Lower leg skin (tissue), 4 donors: ENCODE measurements at places on chromosomes 7 and 10.
A peak's percentile ranks its signal among the peaks of the same experiment; 100 is the strongest.

DNA sequence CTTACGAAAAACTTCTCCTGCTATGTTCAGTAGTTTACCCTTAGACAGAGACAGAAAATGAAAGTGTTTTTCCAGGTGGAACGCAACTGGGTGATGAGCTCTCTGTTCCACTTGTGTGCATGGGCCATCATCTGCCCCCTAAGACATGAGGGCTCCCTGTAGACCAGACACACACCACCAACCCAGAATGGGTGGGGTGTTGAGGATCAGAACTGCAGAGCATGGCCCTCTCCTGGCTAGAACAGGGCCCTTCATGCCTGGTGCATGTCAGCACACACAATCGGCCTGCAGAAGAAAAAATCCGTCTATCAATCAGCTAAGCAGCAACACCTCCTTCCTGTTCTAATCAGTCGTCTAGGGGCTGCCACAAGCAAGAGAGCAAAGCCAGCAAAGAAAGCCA lies 186.2 kb upstream of the INHBA start:
- no peak for DNase-seq

DNA sequence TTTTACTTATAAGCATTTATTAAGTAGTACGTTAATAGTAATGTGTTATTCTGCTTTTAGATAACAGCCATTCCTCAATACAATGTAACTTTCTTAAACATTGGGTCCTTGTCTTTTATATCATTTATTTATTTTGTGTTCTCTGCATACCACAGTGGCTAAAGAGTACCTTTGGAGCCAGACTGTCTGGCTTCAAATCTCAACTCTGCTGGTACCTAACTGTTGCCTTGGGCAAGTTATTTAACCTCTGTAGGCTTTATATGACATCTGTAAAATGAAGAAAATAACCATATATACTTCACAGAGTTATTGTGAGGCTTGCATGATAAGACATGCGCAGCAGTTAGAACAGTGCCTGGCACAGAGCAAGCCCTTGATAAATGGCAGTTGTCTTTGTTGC lies 397.6 kb downstream of the MDFIC start:
- DNase-seq, result no peak

- no peak for DNase-seq
Measured at GRCh38 chr10:21808550-21808949, 195.0 kb downstream of the DNAJC1 start.

DNA sequence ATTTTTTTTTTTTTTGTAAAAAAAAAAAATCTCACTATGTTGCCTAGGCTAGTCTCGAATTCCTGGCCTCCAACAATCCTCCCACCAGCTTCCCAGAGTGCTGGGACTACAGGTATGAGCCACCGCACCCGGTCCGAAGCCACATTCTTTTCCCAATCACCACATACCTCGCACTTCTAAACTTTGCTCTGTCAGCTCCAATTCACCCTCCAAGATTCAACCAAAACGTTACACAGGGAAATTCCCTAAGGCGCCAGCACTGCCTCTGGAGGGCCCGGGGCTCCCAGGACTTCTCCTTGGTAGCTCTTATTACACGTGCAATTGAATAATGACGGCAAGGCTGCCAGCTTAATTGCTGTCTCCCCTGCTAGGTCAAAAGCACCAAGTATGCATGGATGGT lies 10.3 kb upstream of the DNAAF5 start:
- peak; percentile 67 for DNase-seq

DNA sequence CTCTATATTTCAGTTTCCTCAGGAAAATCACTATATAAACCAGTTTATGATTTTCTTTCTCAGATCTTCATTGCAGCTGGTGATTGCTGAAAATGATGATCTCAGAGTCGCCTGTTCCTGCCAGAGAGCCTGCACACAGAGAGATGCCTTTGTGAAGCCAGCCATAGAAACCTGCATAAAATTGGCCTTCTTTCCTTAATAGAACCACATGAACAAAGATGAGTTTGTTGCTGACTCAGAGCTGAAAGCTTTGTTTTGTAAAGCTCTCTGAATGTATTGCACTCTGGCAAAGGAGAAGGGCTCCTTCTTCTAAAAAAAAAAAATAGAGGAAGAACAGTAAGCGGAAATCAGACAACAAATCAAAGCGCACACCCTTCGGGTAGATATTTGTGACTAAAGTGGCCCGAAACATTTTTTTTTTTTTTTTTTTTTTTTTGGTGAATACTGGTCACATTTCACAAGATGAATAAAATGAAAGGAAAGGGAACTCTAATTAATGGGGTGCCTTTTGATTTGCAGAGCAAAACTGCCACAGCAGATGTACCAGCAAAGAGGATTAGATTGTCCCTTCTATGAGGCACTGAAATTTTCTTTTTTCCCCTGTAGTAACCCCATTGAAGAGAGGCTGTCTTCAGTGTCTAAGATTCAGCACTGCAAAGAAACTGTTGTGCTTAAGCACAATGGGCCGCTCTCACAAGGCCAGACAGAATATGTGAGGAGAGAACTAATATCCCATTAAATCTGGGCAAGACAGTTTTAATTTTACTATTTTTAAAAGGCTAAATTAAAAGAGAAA lies 75.1 kb upstream of the PTPRZ1 start:
- no peak for DNase-seq

- DNase-seq, result no peak
Measured at GRCh38 chr7:102432442-102433218, 745 bp upstream of the ORAI2 start.

GRCh38 chr7:157555944-157556641 lies 219.3 kb downstream of the DNAJB6 start:
- DNase-seq, result no peak

DNA sequence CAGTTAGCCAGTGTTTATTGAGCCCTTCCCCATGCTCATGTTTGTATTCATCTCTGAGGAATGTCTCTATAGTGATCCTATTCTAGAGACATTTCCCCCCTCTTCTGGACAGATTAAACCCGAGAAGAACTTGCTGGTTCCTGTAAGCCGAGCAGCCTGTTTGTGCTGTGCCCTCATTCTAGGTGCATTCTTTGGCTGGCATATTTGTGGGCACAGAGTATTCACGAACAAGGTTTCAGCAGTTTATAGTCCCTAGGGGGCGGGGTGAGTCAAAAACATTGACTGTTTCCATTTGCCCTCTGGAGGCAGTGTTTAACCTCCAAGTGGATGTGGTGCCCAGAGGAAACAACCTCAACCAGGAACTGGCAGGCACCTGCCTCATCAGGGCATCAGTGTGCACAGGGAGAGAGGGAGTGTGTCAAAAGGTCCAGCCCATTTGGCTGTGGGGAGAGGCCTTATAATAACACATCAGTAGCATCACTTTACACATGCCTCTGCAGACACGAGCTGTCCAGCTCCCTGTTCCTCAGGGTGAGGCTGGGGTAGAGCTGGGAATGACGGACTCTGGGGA lies 273.3 kb upstream of the LRGUK start:
- DNase-seq, result peak; percentile 48

DNA sequence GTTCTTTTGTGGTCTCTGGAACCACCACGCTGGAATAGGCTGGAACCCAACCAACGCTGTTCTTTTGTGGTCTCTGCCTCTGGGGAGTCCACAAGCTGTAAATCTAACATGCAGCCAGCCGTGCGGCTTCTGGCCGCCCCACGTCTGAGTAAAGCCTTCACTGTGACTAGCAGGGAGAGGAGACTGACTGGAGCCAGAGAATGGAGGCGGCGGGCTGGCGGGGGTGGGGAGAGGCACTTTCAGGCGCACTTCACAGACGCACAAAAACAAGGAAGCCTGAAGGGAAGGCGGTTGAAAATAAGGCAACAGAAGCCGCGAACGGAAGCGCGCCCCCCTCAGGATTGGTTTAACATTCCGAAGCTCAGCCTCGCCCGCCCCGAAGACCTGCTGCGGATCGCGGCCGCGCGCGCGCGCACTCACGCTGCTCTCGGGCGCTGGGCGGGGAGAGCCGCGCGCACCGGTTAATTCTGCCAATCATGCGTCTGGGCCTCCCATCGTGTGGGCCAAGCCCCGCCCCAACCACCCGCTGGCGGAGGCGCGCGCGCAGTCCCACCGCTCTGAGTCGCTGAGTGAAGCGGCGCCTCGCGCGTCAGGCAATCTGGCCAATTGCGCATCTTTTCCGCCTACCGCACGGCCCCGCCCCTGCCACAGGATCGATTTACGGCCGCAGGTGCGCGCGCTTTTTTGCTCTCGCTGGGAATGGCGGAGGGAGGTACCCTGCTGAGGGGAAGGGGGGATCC lies at the start of gene SFR1:
TSS of gene SFR1 (plus strand) at position 687 of the 740 bp plus-strand sequence. CDS start at position 700, 13 bp downstream.
- peak; percentile 100 for DNase-seq

DNA sequence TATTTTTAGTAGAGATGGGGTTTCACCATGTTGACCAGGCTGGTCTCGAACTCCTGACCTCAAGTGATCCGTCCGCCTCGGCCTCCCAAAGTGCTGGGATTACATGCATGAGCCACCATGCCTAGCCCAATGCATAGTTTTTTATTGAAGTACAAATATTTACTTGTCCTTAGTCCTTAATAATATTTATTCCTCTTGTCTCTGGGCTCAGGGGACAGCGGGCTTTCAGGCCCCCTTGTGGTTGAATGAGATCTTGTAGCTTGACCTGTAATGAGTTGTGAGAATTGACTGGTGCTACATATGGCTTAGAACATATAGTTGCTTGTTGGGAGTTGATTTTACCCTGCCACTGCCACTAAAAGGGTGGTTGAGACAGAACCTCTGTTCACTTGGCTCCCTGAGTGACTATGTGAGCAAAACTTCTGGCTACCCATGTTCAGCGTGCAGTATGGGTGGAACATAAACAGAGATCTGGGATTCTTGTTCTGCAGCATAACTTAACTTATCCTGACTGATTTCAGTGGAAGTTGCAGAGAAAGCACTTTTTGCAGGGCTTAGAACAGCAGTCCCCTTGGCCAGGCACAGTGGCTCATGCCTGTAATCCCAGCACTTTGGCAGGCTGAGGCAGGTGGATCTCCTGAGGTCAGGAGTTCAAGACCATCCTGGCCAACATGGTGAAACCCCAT lies 14.9 kb downstream of the CCL26 start:
- no peak for DNase-seq
